CD8-positive, alpha-beta memory T cell (primary cell): ENCODE measurements at places on chromosomes 5 and 9.

- no peak for DNase-seq
These were observed 32.8 kb downstream of the SECISBP2 start for GRCh38 chr9:89350988-89351557.

DNA sequence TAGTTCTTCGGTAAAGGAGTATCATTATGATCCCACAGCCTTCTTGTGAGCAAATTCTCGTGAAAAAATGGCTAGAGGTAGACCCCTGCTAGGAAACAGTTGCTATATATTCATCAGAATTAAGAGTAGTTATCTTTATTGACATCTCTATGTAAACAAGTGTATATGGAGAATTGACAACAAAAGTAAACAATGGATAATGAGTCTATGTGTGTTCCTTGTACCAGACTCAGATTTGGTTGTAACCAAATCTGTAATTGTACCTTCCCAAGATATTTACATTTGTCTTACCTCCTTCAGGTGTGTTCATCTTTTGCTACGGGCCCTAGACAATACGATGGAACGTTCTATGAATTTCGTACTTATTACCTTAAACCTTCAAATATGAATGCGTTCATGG is 2.1 kb downstream of the NIPSNAP3B start:
- no peak for DNase-seq

- no peak for DNase-seq
These were observed 5.5 kb upstream of the ESM1 start for GRCh38 chr5:54990841-54991258.

- DNase-seq, result no peak
These were observed 1.2 kb upstream of the OMD start for GRCh38 chr9:92425474-92425873.

DNA sequence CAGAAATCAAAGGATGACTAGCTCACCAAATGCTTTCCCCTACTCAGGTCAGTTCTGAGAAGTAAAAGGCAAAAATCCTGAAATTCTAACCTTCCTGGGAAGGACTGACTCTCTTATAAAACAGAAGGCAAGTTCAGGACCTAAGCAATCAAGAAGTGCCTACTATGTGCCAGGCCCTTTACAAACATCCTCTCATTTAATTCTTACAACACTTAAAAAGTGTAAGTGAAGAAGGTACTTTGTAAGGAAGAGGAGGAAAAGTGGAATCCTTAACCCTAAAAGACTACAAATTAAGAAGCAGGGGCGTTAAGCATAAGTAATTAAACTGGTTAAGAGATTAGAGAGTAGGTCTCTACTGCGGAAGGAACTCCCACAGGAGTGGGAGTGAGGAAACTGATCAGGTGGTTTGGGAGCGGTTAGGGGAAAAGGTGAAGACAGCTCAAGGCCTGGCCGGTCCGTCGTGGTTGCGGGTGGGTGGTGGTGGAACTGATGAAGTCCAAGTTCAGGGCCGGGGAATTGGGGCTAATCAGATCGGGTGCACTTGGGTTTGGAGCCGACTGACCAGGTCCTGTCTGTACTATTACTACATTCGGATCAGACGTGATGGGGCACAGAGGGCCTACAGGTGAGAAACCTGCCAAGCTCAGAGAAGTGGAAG is 839 bp downstream of the MED27 start:
- no peak for DNase-seq

- DNase-seq, result no peak
These were observed 55.7 kb upstream of the EQTN start for GRCh38 chr9:27352457-27353165.

- DNase-seq, result no peak
These were observed 25.6 kb downstream of the ISOC1 start for GRCh38 chr5:129120158-129120581.

DNA sequence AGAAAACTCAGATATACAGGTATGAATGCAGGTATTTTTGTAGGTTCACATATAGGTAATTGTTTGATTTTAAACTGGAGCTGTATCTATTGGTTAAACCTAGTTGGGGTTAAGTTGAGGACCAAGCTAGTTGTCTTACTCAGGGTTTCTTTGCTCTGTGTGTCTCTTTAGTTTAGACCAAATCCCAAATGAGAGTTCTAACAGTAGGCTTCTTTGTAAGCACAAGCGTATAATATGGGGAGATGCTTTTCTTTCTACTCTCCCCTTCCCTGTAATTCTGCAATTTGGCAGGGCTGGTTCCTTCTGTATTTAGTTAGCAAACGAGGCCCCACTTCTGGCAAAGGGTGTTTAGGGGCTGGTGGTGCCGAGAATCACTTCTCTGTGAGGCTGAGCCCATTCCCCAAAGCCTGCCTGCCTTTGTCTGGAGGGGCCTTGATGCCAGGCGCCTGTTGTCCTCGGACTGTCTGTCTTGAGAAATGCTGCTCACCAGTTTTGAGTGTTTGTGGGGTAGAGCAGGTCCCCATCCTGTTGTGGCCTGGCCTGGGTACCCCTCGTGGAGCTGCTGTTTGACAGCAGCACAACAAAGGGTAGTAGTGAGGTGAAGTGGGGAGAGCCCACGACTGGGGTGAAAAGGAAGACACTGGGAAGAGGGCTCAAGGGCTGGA is 259.3 kb downstream of the FANCC start:
- no peak for DNase-seq

GRCh38 chr9:129173296-129174101 is 4.6 kb downstream of the IER5L start:
- DNase-seq, result no peak

- DNase-seq, result no peak
These were observed 2.4 kb downstream of the PRRX2 start for GRCh38 chr9:129667850-129668249.

- no peak for DNase-seq
These were observed 174.8 kb downstream of the SLC12A2 start for GRCh38 chr5:128258372-128258771.

- DNase-seq, result no peak
These were observed 555.3 kb upstream of the ZNF462 start for GRCh38 chr9:106307670-106308069.

DNA sequence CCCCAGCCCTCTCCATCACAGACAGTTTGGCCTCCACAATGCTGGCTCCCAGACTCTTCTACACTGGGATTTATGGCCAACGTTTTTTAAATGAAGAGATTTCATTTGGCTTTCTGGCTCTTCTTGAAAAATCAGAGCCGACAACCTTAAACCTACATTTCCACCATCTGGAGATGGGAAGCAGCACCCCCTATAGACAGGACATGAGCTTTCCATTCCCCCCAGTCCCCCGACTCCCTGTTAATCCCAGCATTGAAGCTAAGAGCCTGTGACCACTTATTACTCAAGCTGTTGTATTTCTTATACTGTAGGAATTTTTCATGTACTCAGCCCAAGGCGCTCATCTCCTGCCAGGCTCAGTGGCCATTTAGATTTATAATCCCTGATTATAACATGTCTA is 34.0 kb upstream of the AFAP1L1 start:
- DNase-seq, result no peak

DNA sequence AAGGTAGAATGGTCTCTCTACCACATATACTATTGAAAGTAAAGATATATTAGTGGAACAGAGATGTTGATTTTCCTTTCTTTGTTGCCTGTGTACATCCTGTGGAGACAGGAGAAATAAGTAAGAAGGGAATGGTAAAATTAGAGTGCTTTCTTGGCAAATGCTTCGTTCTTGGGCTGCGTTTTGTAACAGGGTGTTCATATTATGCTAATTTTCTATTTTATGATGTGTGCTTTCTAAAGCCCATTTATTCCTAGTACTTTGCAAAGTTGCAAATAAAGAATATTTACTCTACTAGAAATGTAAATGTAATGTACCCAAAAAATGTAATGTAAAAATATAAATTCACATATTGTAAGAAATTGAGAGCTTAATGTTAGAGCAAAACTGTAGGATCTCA is 40.5 kb upstream of the RIOK2 start:
- no peak for DNase-seq

GRCh38 chr5:179161901-179162300 is 101.7 kb downstream of the ZNF354C start:
- DNase-seq, result no peak

- DNase-seq, result no peak
These were observed 286.3 kb upstream of the VLDLR start for GRCh38 chr9:2335260-2335659.

- no peak for DNase-seq
These were observed 441.6 kb downstream of the GADD45G start for GRCh38 chr9:90046317-90046861.

DNA sequence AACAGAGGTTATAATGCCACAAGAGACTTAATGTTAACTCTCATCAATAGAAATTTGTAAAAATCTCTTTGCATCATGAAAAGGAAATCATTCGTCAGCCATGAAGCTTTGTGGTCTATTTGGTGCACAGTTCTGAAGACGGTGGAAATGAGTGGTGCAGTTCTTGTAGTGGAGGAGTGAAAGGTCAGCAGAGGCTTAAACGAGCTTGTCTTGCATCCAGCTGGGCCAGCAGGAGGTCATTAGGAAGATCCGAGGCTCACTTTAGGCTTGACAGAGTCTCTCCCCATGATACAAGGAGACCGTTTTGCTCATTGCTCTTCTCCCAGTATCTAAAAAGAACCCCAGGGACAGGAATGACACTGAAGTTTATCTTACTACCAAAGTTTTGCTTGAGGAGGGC is 440.8 kb downstream of the BNC2 start:
- DNase-seq, result no peak

DNA sequence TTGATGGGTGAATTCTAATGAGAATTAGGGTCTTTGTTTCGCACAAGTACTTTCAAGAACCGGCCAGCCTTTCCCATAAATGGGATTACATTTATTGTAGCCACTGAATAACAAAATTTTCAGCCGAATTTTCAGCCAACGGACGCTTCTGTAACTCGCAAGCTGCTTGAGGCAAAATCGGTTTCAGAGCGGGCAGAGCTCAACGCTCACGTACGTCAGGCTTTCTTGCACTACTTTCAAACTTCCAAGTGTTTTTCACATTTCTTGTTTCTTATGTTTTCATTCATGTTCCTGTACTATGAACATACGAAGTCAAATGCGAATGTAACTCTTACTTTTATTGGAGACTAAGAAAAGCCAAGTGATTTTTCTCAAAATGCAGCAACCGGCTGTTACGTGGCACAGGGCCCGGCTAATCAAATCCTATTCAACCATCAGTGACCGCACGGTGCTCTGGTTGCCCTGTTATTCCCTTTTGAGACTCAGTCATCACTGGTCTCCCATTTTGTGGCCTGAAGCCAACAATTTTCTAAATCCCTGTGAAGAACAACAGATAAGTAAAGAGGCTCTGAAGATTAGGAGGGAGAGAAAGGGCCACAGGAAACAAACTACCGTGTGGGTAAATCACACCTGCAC is 68.5 kb downstream of the SLC28A3 start:
- no peak for DNase-seq

DNA sequence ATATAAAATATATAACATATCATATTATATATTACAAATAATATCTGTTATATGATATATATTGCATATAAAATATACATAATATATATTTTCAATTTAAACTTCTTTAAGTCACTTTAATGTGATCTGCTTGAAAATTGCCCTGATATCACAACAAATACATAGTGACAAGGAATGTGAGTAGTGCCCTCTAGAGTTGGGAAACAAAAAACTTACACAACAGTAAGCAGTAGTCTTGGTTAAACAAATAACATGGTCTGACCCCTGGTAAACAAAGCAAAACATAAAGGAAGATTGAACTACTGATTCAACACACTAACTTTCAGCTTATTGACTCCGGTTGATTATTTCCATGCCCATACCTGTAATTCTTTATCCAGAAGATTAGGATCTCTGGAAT is 188.3 kb upstream of the NMUR2 start:
- DNase-seq, result no peak

DNA sequence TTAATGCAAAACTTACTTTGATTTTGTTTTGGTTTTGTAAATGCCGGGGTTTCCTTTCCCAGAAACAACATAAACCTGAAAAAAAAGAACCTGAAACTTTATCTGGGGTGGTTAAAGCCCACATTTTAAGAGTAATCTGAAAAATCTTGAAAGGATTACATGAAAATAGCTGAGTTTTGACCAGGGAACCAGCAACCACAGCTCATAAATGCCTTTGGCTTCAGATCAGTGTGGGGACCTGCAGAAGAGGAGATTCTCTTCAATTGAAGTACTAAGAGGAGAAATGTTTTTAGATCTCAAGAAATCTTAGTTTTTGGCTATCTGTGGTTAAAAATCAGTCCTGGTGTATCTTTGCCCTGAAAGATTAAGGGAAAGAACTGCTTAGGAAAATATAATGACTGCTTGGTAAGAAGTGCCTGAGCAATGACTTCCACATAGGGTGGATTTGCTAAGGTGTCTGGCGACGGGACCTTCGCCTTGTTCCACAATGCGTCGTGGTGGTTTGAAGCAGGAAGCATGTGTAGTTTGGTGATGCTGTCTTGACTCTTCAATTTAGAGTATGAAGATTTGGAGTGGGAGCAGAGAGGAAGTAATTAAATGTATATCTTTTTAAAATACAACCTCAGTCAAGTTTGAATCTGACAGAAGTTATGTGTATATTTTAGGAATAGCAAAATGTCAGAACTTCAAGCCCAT is 186.5 kb downstream of the MAN2A1 start:
- no peak for DNase-seq

GRCh38 chr9:134100040-134100439 is 32.2 kb upstream of the BRD3 start:
- DNase-seq, result no peak

- DNase-seq, result no peak
These were observed 11.3 kb upstream of the SPZ1 start for GRCh38 chr5:80308526-80308925.

DNA sequence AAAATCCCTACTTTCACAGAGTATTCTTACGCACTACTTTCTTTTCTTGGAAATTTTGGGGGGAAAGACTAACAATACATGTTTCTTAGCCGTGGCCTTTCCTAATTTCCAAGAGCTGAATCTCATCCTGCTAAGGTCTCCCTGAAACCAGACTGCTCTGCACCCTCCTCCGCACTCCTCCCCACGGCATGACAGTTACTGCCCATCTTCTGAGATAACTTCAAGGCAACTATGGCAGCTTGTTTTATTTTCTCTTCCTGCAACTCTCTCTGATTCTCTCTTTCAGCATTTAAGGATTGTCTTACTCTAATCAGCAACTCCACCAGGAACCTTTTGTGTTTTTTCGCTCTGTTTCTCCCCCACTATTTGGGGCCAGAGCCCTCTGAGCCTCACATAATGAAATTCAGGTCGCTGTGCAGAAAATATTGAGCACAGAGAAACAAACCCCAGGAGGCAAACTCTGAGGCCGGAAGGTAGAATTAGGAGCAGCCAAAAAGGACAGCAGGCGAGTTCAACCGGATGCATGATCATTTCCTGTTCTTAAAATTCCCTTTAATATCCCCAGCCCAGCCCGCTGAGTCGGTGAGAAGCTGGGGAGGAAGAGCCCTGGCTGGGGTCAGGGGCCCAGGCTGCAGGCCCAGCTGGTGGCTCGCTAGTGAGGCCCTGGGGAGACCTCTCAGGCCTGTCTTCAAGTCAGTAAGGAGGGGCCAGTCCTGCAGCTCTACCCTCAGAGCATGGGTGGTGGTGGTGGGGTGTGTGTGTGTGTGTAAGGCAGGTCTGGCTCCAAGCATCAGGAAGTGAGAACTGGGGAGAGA is 213.6 kb upstream of the S1PR3 start:
- DNase-seq, result no peak

- no peak for DNase-seq
These were observed 34.7 kb upstream of the GARNL3 start for GRCh38 chr9:127229691-127230417.

- DNase-seq, result no peak
These were observed 29.8 kb downstream of the SSBP2 start for GRCh38 chr5:81721049-81721448.

GRCh38 chr5:180395540-180396274 is 42.6 kb upstream of the GFPT2 start:
- no peak for DNase-seq

- no peak for DNase-seq
These were observed 313.7 kb upstream of the IRX4 start for GRCh38 chr5:2196416-2196815.
